Activated CD4-positive, alpha-beta T cell treated with anti-CD3 and anti-CD28 coated beads, Interleukin-2, amount 10 ng/mL, durations not matched to agents 24 days and 14 days (primary cell): ENCODE measurements at places on chromosomes 4 and X. TPM values are rescaled to one million over a fixed set of nuclear protein-coding genes. Genes with fewer than 3 reads are reported as not detected.

The CDS1 gene
- not detected in 2 replicates for total RNA-seq

DNA sequence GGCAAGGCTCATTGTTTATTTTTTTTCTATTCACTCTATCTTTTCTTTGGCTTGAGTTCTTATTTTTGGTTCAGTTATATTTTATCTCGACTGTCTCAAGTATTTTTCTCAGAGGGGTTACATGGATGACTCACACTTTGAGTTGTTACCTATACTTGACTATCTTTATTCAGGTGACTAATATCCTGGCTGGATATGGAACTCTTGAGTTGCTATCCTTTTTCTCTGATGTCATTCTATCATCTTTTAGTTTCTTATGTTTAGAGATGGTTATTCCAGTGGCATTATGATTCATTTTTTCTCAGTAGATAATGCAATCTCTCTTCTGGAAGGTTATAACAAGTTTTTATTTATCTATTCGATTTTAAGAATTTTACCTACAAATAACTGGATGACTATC is 117.9 kb downstream of the COX18 start:
- no peak overlapping the region for H3K4me3 ChIP-seq
- DNase-seq = no peak
- no peaks in the 10 kb centered on the region for H3K27me3 ChIP-seq
- H3K36me3 ChIP-seq = no peaks in the 10 kb centered on the region
- H3K27ac ChIP-seq = no peak overlapping the region
- no peaks in the 10 kb centered on the region for H3K4me1 ChIP-seq

GRCh38 chrX:6968231-6968630 is 179.3 kb upstream of the STS start:
- H3K4me1 ChIP-seq = no peaks in the 10 kb centered on the region
- H3K4me3 ChIP-seq = no peak overlapping the region
- H3K27me3 ChIP-seq = no peaks in the 10 kb centered on the region
- H3K36me3 ChIP-seq = no peaks in the 10 kb centered on the region
- DNase-seq = no peak
- no peak overlapping the region for H3K27ac ChIP-seq

GRCh38 chr4:55444827-55445226 is 49.1 kb downstream of the TMEM165 start:
- H3K27ac ChIP-seq = no peak overlapping the region
- H3K27me3 ChIP-seq = no peaks in the 10 kb centered on the region
- no peak overlapping the region for H3K4me3 ChIP-seq
- H3K4me1 ChIP-seq = peaks cover 10% of the 10 kb centered on the region
- DNase-seq = no peak
- peaks cover 32% of the 10 kb centered on the region for H3K36me3 ChIP-seq

DNA sequence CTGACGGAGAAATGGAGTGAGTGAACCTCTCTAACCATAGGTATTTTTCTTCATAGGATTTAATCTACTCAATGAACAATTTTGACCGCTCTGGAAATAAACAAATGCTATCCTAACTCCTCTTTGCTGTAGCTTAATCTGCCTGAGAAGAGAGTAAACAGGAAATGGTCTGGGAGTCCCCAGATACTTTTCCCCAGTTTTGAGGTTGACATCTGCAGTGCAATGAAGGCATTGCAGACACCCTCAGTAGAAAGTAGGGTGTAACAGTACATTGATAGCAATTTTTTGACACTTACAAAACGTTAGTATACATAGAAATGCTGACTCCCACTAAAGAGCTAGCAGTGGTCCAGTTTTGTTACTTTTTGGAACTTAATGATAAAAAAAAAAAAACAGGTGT is 495.9 kb upstream of the FAM241A start:
- no peaks in the 10 kb centered on the region for H3K4me1 ChIP-seq
- no peak for DNase-seq
- no peaks in the 10 kb centered on the region for H3K27me3 ChIP-seq
- H3K36me3 ChIP-seq = no peaks in the 10 kb centered on the region
- H3K27ac ChIP-seq = no peak overlapping the region

GRCh38 chrX:23993012-23993633 is 33.9 kb downstream of the KLHL15 start:
- no peaks in the 10 kb centered on the region for H3K27me3 ChIP-seq
- peaks cover 12% of the 10 kb centered on the region for H3K4me1 ChIP-seq
- H3K27ac ChIP-seq = peak overlapping the region; percentile 51
- H3K4me3 ChIP-seq = no peak overlapping the region
- peaks cover 40% of the 10 kb centered on the region for H3K36me3 ChIP-seq
- DNase-seq = no peak

DNA sequence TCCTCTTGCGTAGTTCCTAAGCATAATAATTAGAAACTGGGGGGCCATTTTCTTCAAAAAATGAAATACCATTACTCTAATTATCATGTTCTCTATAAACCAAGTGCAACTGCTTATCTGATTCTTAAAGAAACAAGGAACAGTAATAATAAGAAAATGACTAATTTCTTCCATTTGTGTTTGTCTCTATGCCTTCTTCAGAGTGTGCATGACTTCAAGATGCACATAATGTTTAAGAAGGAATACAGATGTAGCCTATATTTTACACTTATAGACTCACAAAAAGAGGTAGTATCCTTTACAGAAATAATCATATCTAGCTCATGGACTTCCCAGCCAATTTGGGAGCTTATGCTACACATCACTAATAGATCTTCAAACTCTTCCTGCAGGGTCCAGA is 131.7 kb downstream of the CHRNA9 start:
- no peaks in the 10 kb centered on the region for H3K27me3 ChIP-seq
- peaks cover 18% of the 10 kb centered on the region for H3K4me1 ChIP-seq
- peak overlapping the region; percentile 71 for H3K27ac ChIP-seq
- no peak for DNase-seq
- no peak overlapping the region for H3K4me3 ChIP-seq

DNA sequence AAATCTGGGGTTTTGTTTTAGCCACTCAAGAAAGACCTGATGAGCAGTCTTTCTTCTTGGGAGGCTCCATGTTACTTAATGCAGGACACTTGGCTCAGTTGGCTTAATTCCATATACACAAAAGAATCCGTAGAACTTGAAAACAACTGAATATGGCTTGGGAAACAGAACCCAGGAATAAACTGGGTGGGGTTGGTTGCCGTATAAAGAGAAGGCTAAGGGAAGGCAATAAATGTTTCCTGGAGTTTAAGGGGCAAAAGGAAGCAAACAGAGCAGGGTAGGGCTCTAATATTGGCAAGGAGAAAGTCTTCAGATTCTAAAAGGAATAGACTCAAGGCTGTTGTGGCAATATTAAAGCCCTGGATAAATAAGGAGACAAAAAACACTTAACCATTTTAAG is 8.4 kb downstream of the TNMD start:
- no peak overlapping the region for H3K27ac ChIP-seq
- no peak overlapping the region for H3K4me3 ChIP-seq
- no peaks in the 10 kb centered on the region for H3K4me1 ChIP-seq
- H3K27me3 ChIP-seq = no peaks in the 10 kb centered on the region
- DNase-seq = no peak

The ARMCX2 gene
- total RNA-seq = 5.2 and 5.6 TPM in 2 replicates

The NHSL2 gene
- 0.07 and 0.19 TPM in 2 replicates for total RNA-seq

The GAGE13 gene
- not detected in 2 replicates for total RNA-seq

- H3K4me1 ChIP-seq = no peaks in the 10 kb centered on the region
- H3K27me3 ChIP-seq = no peaks in the 10 kb centered on the region
- no peaks in the 10 kb centered on the region for H3K36me3 ChIP-seq
These were observed 954.0 kb upstream of the TENM3 start for GRCh38 chr4:181289198-181289597.

The PITX2 gene
- total RNA-seq = 0.09 TPM in 1 of 2 replicates, not detected in the other

The ATP11C gene
- 20.0 and 21.8 TPM in 2 replicates for total RNA-seq
